ENCODE measurements at places on chromosomes 5 and 9. TPM values are rescaled to one million over a fixed set of nuclear protein-coding genes. Genes with fewer than 3 reads are reported as not detected.

ENTPD2 gene
- total RNA-seq = not detected

GRCh38 chr5:127887282-127887681 lies 184.1 kb downstream of the CCDC192 start:
- H3K27me3 ChIP-seq = no peaks in the 10 kb centered on the region
- DNase-seq = no peak
- H3K4me1 ChIP-seq = no peaks in the 10 kb centered on the region
- no peak overlapping the region for H3K27ac ChIP-seq
- H3K36me3 ChIP-seq = no peaks in the 10 kb centered on the region
- H3K4me3 ChIP-seq = no peak overlapping the region

- no peaks in the 10 kb centered on the region for H3K36me3 ChIP-seq
- H3K27me3 ChIP-seq = no peaks in the 10 kb centered on the region
- no peak for DNase-seq
- H3K4me3 ChIP-seq = peak overlapping the region; percentile 56
Measured at GRCh38 chr5:83474991-83475390, 3.4 kb downstream of the VCAN start.

GRCh38 chr5:68220914-68221313 lies 5.4 kb downstream of the PIK3R1 start:
- no peak for DNase-seq
- H3K27ac ChIP-seq = no peak overlapping the region
- no peaks in the 10 kb centered on the region for H3K36me3 ChIP-seq
- peaks cover 7% of the 10 kb centered on the region for H3K4me1 ChIP-seq
- no peaks in the 10 kb centered on the region for H3K27me3 ChIP-seq

- no peaks in the 10 kb centered on the region for H3K36me3 ChIP-seq
- peaks cover 3% of the 10 kb centered on the region for H3K4me1 ChIP-seq
- peak; percentile 97 for DNase-seq
- no peak overlapping the region for H3K27ac ChIP-seq
- no peaks in the 10 kb centered on the region for H3K27me3 ChIP-seq
Measured at GRCh38 chr5:109411627-109412026, 1.9 kb upstream of the PJA2 start.
